Glutamatergic neuron (in vitro differentiated cells): ENCODE measurements at places on chromosomes 12 and 14.
A peak's percentile ranks its signal among the peaks of the same experiment; 100 is the strongest.

DNA sequence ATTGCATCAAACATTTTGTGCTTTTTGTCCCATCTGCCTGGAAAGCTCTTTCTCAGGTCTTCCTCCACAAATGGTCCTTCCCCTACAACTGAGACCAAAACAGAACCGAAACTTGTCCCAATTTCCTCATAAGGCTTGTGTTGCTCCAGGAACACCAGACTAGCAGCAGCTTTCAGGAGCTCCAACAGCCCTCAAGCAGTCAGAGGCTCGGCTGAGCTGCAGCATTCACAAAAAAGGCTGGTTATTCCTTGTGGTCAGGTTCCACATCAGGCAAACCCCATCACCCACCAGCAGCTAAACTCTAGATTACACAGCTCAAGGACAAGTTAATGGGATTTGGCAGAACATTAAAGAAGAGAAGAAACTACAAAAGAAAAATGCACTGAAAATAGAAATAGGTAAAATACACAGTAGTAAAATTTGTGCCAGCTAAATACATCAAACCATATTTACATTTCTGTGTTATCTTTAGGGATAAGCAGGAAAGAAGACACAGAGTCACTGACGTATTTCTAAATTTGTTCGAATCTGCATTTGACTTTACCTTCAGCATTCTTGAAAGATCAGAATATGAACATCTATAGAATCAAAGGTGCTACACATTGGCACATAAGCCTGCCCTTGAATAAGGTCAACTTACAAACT is 141.2 kb downstream of the STXBP6 start:
- DNase-seq: no peak

- DNase-seq: no peak
Measured at GRCh38 chr14:54487771-54488170, 1.0 kb downstream of the GMFB start.

GRCh38 chr12:94706250-94706661 is 55.9 kb upstream of the TMCC3 start:
- DNase-seq: no peak

DNA sequence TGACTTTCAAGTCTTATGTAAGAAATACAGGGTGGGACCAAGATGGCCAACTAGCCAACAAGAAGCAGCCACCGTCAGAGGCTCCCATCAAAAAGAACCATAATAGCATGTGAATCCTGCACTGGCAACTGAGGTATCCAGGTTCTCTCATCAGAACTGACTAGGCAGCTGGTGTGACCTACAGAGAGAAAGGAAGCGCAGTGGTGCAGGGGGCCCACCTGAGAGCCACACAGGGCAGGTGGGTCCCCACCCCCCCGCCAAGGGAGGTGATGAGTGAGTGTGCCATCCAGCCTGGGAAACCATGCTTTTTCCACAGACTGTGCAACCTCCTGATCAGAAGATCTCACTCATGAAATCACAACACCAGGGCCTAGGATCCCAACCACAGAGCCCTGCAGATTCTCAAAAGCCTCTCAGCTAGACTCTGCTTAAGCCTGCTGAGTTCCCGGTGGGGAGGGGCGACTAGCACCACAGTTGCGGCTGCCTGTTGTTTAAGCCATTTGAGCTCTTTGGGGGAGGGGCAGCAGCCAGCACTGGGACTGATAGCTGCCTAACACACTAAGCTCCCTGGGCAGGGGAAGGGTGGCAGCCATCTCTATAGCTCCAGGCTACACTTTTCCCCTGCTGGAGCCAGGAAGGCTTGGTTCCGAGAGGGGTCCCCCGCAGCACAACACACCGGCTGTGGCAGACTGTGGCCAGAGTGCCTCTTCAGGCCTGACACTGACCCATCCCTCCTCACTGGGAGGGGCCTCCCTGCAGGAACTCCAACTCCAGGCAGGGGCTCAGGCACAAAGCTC is 75.3 kb downstream of the GARIN6 start:
- DNase-seq: peak; percentile 31

- DNase-seq: no peak
Measured at GRCh38 chr14:75389679-75390078, 38.1 kb upstream of the JDP2 start.

DNA sequence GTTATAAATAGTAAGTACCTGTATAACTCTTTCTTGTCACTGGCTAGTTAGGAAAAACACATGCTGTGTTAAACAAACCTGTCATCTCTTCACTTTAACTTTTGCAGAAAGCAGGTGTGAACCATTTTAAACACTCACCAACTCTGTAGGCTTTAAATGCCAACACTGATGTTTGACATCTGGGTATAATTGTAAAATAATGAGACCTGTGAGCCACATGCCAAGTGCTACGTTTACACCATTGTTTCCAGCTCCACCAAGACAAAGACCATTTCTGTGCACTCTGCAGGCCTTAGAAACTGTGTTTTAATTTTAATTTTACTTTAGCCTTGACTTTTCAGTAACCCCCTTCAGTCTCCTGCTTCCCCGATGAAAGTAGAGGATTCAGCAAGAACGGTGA is 11.0 kb downstream of the TPH2 start:
- no peak for DNase-seq

DNA sequence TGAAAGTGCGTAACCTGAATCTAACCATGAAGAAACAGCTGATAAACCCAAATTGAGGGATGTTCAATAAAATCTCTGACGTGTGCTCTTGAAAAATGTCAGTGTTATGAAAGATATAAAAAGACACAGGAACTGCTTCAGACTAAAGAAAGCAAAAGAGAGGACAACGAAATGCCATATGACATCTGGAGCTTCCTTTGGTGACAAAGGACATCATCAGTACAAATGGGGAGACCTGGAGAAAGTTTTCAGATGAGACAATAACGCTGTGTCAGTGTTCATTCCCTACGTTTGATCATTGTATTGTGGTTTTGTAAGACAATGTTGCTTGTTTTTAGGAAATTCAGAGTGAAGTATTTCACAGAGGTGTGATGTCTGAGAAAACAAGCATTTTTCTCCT is 125.9 kb upstream of the MAP1LC3B2 start:
- DNase-seq: no peak

- no peak for DNase-seq
Measured at GRCh38 chr14:101780887-101781239, 19.4 kb downstream of the PPP2R5C start.

DNA sequence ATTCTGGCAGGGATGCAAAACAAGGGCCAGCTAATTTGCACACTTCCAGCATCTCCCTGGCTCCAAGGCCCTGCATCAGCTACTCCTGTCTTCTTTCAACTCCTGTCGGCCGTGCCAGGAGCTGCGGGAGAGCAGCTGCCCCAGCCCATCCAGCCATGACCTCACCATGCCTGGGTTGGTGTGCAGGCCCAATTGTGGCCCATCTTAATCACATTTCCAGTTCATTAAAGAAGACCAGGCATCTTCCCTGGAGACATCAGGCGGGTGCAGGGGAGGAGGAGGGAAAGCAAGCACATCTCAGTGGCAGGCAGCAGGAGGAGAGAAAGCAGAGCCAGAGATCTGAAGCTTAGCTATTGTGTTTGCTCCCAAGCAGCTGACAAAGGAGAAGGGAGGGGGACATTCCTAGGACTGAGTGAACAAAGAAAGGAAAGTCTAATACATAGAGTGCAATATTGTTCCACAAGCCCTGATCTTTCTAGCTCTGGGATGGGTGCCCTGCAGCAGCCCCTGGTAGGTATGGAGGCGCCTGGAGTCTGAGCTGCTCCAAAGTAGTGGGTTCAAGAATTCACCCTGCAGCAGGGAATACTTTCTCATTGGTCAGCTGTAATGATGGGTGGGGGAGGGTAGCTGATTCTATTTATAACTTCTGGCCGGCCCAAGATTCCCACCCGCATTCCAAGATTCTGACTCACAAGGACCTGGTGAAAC is 40.1 kb downstream of the VWF start:
- DNase-seq: peak; percentile 56

DNA sequence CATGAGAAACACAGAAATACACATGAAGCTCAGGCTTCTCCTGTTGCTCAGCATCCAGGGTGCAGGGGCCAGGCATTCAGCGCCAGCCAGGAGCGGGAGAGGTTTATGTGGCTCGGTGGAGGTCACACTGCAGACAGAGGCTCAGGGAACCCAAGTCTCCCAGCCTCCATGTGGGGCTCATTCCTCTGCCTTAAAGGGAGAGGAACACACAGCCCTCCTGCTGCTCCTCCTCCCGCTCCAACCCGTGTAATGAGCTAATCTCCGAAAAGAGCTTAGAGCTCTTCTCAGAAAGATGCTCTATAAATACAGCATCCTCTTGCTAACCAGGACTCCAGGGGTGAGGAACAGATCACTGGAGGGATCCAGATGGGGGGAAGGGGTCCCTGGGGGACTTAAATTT is 28.2 kb downstream of the FGF6 start:
- DNase-seq: no peak

GRCh38 chr12:19671695-19672094 is 232.4 kb downstream of the AEBP2 start:
- no peak for DNase-seq

DNA sequence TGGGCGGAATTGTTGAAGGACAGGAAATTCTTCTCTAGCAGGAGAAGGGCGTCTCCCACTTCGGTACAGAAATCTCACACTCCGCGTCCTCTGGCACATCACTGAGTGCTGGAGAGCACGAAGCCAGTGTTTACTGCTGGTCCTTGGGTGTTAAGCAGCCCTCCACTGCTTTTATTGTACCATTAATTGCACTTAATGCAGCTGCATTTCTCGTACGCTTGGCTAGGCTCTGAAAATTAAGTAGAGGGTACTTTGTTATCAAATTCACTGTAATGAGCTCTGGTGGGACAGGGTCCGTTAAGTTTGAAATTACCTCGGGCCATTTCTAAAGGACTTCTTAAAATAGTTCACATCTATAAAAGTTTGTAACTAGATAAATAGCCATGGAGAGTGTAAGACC is 411.2 kb downstream of the NPAS3 start:
- DNase-seq: no peak

DNA sequence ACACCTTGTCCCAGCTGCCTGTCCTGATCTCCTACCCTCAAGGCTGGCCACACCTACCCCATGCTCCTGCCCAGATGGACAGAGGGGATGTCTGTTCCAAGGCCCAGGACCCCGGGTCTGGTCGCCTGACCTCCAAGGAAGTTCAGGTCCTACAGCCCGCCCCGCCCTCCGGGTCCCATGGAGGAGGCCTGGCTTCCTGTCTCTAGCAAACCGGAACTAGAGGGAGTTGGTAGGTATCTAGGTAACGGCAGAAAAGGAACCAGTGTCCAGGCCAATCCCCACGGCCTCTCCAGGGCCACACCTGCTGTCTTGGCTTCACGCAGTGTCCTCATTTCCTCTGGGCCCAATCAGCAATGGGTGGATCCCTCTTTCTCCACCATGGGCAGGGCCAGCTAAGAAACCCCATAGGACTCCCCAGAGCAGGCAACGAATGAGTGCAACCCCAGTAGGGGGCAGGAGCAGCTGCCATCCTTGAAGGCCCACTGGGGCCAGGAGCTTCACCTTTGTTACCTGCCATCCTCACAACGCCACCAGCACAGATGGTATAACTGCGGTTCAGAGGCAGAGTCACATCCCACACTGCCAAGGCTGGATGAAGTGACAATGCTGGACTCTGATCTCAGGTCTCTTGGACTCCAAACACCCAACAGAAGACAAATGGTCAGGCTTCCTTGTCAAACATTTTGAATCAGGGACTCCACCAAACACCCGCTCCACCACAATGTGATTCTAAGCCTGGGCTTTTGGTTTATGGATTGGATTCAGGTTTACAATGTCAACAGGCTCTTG is 25.1 kb upstream of the RPLP0 start:
- no peak for DNase-seq

DNA sequence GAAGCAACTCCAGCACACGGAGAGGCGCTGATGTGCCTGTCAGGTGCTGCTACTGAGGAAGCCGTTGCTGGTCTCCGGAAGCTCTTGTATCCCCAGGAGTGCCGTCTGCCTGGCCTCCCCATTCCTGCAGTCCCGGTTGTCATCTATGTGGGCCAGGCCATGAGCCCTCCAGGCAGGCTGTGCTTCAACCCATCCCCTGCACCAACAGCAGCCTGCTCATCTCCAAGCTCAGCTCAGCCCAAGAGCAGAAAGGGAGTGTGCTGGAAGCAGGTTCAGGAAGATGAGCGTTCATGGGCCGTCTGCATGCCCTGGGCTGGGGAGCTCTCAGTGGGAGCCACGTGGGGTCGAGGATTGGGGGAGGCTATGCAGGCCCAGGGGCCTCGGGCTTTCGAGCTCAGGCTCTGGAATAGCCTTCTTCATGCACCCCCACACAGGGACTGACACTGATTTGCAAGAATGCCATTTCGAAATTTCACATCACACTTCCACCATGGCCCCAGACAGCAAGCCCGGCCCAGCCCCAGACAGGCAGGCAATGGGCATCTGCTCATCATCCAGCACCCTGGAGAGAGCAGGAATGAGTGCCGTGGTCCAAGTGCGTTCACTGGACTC is 164.5 kb downstream of the KIF26A start:
- peak; percentile 3 for DNase-seq

DNA sequence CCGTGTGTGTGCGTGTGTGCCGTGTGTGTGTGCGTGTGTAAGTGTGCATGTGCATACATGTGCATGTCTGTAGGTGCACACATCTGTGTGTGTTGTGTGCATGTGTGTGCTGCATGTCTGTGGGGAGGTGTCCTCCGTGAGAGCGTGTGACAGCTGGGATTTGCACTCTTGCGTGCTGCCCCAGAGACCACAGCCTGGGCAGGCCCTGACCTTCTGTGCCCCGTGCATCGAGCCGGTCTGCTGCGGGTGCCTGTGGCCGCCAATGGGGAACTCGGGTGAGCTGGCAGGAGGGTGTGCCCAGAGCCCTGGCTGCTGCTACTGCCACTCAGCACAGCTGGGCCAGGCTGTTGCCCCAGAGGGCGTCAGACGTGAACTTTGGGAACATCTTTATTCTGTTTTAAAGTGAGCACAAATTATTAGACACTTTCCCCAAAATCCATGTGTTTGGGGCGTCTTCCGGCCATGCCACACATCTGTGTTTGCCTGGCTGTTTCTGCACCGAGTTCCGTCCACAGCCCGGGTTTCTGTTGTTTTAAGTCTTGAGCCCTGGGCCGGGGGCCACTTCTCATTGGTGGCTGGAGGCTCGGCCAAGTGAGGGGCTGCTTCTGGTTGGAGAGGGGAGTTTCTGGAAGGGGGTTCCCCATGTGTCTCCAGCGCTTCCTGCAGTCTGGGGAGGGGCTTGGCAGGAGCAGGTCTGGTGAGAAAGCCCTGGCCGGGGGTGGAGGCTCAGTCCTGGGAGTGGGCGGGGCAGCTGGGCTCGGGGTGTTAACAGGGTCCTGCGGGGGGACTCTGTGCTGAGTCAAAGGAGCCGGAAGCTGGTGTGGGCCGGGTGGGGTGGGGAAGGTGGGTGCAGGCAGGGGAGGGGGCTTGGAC is 7.6 kb downstream of the CEP170B start:
- DNase-seq: peak; percentile 60

GRCh38 chr12:81597928-81598604 is 161.1 kb downstream of the PPFIA2 start:
- no peak for DNase-seq
